ENCODE measurements at places on chromosomes 11 and 22.
A peak's percentile ranks its signal among the peaks of the same experiment; 100 is the strongest.

GRCh38 chr22:47623066-47623762 is 860.8 kb downstream of the TBC1D22A start:
- no peak for DNase-seq

DNA sequence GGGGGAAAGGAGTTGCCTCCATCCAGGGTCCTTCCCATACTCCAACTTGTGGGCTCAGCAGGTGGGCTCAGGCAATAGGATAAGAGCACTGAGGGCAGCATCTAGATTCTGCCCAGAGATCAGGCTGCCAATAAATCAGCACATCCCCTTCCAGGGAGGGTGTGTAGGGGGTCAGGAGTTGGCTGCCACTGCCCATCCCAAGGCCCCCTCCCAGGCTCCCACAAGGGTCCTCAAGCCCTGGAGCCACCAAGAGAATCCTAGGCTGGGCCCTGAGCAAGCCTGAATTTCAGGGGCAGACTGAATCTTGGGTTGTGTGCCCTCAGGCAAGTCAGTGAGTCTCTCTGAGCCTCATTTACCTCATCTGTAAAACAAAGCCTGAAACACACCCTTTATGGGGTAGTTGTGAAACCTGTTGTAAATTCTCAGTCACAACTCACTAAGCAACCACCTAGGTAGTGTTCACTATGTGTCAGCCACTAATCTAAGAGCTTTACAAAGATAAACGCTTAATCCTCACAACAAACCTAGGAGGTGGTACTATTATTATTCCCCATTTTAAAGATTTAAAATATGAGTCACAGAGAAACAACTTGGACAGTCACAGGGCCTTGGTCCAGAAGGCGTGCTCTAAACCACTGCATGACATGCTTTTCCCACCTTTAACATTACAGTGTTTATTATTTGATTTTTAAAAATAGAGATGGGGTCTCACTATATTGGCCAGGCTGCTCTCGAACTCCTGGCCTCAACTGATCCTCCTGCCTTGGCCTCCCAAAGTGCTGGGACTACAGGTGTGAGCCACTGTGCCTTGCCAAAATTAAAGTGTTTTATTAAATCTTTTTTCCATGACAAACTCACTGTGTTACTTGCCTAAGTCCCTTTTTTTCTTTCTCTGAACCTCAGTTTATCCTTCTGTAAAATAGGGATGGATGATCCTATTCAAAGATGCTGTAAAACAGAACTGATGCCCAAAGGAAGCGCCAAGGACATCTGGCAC is 36.2 kb downstream of the LMO1 start:
- no peak for DNase-seq

DNA sequence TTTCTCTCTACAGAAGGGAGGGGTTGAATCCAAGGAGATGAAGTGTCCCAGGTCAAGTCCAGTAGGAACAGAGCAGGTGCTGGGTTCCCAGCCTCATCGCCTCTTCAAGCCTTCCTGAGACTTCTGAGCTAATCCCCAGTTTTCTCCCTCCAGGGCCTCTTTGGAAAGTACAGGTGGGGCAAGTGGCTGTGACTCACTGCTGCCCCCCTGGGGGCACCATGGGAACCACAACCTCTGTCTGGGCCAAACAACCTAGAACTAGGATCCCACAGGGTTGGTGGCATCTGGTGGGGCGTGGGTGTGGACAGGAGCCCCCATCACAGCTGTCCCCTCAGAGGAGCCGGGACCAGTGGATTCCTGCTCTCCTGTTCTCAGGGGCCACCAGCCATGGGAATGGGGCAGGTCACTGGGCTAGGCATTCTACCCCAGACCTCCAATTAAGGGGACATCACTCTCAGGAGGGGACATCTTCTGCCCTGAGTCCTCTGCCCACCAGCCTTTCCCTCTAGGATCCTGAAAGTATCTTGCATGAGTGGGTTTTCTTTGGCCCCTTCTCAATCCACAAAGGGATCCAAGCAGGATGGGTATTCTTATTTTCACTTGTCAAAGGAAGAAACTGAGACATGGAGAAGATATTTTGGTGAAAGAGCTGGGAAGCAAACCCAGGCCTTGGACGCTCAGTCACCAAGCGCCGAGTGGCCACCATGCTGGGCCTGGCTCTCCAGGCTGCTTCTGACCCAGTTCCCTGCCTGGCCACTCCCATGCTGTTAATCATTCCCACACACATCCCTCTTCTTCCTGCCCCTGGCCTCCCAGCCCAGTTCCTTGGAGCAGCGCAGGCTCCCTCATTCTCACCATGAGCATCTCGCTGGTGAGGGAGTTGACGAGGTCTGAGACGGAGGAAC is 23.8 kb downstream of the LRRC10B start:
- peak; percentile 8 for DNase-seq

DNA sequence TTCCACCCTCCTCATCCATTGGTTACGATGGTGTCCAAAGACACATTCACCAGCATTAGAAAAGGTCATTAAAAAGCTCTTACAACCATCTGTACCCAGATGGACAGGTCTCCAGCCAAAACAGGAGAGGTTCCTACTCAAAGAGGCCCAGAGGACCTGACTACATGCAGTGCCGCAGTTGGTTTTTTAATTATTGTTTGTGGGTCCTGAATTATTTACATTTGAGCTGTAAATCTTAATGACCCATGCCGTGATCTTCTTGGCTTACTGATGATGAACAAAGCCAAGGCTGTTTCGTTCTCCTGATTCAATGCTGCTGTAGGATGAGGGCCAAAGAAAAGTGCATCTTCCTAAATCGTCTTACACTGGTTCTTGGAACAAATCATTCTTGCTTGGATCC is 83.7 kb downstream of the CADM1 start:
- DNase-seq, result no peak

DNA sequence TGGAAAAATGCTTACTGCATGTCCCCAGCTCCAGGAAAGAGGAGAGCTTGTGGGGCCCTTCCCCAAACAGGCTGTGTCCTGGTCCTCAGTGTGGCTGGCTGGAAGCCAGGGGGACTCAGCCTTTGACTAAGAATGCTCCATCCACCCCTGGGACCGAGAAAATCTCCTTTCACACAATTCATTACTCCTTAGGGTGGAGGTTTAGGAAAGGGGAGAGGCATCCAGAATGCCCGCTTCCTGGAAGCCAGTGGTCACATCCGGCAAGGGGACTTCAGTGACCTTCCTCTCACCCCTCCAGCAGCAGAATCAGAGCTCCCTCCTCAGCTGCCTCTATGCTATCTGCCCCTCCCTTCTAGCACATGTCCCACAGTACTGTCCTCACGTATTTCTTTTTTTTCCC is 21.9 kb downstream of the ATG16L2 start:
- no peak for DNase-seq

GRCh38 chr11:94768602-94769541 is 716 bp downstream of the AMOTL1 start:
- DNase-seq, result no peak

GRCh38 chr11:1111545-1112212 is 37.0 kb downstream of the MUC2 start:
- DNase-seq, result no peak

GRCh38 chr11:94519478-94520084 is 7.3 kb downstream of the C11orf97 start:
- DNase-seq, result no peak

DNA sequence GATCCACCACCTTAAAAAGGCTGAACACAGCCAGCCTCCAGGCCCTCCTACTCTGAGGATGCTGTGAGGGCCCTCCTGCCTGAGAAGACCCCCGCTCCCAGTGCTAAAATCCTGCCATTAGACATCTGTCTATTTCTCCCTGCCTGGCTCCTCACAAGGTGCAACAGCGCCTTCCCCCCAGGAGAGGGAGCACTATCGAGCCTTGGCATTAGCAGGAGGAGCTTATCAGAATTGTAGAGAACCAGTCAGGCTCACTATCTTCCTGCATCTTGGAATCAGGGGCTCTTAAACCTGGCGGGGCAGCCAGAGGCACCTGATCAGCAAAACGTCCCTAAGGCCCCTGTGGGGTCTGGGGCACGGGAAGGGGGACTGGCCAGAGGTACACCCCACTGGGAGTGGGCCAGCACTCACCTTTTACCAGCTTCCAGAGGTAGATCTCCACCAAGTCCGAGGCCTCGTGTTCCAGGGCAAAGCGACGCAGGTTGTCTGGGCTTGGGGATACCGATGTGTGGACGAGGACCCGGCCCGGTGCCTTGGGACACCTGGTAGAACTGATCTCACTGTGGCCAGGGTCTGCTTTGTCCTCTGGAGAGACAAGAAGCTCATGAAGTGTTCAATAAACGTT is 28.7 kb downstream of the CHRDL2 start:
- peak; percentile 19 for DNase-seq

DNA sequence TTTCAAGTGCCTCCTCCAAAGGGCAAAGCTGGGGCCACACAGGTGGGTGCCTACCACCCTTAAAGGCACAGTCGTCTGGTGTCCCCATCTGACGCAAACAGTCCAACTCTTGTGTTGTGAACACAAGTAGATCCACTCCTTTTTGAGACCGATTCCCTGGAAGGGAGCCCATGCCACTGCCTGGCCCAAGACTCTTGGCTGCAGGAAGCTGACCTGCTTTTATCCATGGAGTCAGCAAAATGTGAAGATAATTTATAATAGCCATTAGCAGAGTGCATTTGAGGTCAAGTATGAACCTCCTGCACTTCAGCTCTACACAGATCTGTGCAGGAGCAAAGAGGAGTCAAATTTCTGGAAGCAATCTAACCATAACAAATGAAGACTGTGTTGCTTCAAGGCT is 68.5 kb downstream of the ADM start:
- no peak for DNase-seq

DNA sequence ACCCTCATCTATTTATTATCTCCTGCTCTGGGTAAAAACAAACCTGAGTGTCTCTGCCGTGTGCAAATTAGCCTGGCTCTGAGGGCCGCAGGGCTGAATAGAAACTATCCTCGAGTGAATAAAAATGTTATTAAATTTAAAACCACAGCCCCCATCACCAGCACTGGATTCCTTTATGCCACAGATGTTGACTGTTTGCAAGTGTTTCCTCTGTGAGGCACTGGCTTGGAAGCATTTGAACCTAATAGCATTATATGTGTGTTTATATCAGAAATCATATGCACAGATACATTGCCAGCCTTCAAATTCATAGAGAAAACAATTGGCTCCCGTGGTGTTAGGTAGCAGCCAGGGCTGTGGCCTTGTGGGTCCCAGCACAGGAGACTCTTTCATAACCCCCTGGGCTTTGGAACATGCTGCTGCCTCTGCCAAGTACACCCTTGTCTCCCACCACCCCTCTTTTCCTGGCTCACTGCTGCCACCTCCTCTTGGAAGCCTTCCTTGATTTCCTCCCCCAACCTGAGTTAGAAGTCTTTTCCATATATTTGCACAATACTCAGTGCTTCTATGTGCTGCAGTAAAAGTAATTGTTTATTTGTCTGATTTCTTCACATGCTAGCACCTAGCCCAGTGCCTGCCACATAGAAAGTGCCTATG is 294.4 kb downstream of the DDX10 start:
- DNase-seq, result no peak

DNA sequence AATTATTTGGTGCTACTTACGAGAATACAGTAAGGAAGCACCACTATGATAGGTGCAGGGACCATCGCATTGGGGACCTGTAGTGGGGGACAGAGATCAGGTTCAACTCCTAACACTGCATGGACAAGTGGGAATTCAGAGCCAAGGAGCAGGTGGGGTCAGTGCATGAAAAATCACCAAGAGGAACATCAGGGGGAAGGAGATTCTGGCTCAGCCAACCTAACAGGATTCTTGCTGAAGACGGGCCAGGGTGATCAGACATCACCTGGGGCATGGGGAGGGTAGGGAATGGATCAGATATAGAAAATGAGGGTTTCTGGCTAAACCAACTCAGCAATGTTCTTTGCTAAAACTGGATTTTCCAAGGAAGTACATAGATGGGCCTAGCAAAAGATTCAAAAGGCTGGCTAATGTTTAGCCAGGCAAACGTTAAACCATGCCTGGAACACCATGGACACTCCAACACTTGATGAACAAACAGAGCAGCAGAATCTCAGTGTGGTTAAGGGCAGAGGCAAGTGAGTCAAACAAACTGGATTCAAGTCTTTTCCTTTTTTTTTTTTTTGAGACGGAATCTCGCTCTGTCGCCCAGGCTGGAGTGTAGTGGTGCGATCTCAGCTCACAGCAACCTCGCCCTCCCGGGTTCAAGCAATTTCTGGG is 70.0 kb downstream of the MICAL3 start:
- DNase-seq, result no peak

- no peak for DNase-seq
These were observed 8.8 kb downstream of the NPTXR start for GRCh38 chr22:38834991-38835390.

GRCh38 chr11:64583296-64584262 is 7.4 kb upstream of the SLC22A12 start:
- DNase-seq, result no peak

GRCh38 chr22:17370766-17371432 is 1.6 kb downstream of the CECR2 start:
- DNase-seq, result no peak

- no peak for DNase-seq
These were observed 88.9 kb downstream of the RAB38 start for GRCh38 chr11:88086297-88086696.

- DNase-seq, result no peak
These were observed 8.3 kb downstream of the FDX1 start for GRCh38 chr11:110438017-110438416.

- DNase-seq, result no peak
These were observed 56.5 kb downstream of the PDHX start for GRCh38 chr11:34972892-34973291.

DNA sequence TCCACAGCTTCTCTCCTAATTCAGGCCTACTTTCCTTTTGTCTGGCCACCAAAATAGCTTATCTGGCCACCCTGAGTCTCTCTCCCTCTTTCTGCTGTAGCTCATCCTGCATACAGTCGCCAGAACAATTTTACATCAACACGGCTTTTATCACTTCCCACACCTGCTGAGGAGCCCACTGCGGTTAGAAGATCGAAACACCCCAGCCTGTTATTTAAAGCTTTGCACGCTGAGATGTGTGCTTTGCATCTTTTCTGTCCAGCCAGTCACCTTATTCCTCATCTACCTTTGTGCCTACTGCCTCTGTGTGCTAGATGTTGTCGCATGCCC is 96.0 kb downstream of the COMMD9 start:
- no peak for DNase-seq

- DNase-seq, result no peak
These were observed 1.9 kb downstream of the ACR start for GRCh38 chr22:50739894-50740293.

DNA sequence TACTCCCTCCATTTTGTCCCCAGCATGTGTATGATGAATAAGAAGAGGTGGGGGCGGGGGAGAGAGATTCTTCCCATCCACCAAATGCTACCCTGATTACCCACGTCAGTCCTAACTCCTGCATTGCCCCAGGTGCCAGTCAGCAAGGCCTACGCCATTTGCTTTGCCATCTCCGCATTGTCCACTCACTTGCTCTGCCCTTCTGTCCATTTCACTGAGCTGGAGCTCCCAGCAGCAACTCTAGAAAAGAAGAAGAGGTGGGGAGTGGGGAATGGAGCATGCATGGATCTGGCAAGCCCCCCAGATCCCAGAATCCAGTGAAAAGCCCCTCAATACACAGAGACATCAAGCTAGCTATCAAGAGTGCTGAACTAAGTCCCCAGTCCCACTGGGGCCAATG is 19.0 kb downstream of the WT1 start:
- DNase-seq, result no peak

- DNase-seq, result no peak
These were observed 2.8 kb downstream of the C11orf71 start for GRCh38 chr11:114397349-114397982.

- DNase-seq, result no peak
These were observed 44.9 kb upstream of the RBFOX2 start for GRCh38 chr22:36073476-36073875.

GRCh38 chr11:119468511-119468910 is 45.5 kb upstream of the THY1 start:
- no peak for DNase-seq

- no peak for DNase-seq
These were observed 19.1 kb downstream of the TAB1 start for GRCh38 chr22:39418696-39419095.
